ENCODE measurements at places on chromosomes 1 and 21.

GRCh38 chr1:90357995-90358394 lies 359.1 kb downstream of the BARHL2 start:
- H3K27me3 ChIP-seq: peaks cover 19% of the 10 kb centered on the region
- H3K4me1 ChIP-seq: no peaks in the 10 kb centered on the region
- DNase-seq: no peak
- H3K36me3 ChIP-seq: no peaks in the 10 kb centered on the region
- no peak overlapping the region for H3K4me3 ChIP-seq
- H3K27ac ChIP-seq: no peak overlapping the region

GRCh38 chr1:87178441-87178840 lies 150.2 kb upstream of the LMO4 start:
- H3K27ac ChIP-seq: no peak overlapping the region
- H3K36me3 ChIP-seq: no peaks in the 10 kb centered on the region
- no peak overlapping the region for H3K4me3 ChIP-seq
- H3K4me1 ChIP-seq: peaks cover 7% of the 10 kb centered on the region
- no peak for DNase-seq

DNA sequence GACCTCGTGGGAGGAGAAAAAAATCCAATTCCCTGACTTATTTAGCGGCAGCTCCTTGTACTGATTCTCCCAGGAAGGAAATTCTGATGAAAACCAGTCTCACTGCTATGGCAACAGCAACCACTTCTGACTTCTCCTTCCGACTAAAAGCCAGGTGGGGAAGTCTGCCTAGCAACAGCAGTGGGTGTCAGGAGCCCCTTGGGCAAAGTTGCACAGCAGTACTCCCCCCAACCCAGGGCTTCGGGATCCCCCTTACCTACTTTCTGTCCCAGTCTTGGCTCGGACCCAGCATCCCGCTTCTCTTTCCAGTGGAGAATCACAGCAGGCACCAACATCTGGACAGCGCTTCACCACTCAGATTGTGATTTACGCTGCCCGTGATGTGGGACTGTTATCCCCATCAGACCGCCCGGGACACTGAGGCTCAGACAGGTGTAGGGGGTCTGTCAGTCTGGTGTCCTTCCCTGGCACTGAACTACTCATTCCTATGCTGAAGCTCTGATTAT lies 24.6 kb downstream of the NKAIN1 start:
- no peak overlapping the region for H3K27ac ChIP-seq
- peaks cover 7% of the 10 kb centered on the region for H3K4me1 ChIP-seq
- no peak overlapping the region for H3K4me3 ChIP-seq
- H3K36me3 ChIP-seq: no peaks in the 10 kb centered on the region
- H3K27me3 ChIP-seq: peaks cover 3% of the 10 kb centered on the region
- DNase-seq: no peak

DNA sequence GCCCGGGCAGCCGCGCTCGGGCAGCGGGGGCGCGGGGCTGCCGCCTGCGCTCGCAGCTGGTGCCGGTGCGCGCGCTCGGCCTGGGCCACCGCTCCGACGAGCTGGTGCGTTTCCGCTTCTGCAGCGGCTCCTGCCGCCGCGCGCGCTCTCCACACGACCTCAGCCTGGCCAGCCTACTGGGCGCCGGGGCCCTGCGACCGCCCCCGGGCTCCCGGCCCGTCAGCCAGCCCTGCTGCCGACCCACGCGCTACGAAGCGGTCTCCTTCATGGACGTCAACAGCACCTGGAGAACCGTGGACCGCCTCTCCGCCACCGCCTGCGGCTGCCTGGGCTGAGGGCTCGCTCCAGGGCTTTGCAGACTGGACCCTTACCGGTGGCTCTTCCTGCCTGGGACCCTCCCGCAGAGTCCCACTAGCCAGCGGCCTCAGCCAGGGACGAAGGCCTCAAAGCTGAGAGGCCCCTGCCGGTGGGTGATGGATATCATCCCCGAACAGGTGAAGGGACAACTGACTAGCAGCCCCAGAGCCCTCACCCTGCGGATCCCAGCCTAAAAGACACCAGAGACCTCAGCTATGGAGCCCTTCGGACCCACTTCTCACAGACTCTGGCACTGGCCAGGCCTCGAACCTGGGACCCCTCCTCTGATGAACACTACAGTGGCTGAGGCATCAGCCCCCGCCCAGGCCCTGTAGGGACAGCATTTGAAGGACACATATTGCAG lies 3.0 kb downstream of the ARTN start:
- H3K27ac ChIP-seq: no peak overlapping the region
- H3K4me1 ChIP-seq: peaks cover 15% of the 10 kb centered on the region
- H3K27me3 ChIP-seq: peaks cover 10% of the 10 kb centered on the region
- peaks cover 3% of the 10 kb centered on the region for H3K36me3 ChIP-seq

- H3K36me3 ChIP-seq: no peaks in the 10 kb centered on the region
- no peaks in the 10 kb centered on the region for H3K27me3 ChIP-seq
- H3K4me1 ChIP-seq: peaks cover 7% of the 10 kb centered on the region
- DNase-seq: no peak
Measured at GRCh38 chr1:240599299-240599698, 12.7 kb downstream of the GREM2 start.

GRCh38 chr21:32044205-32045180 lies 171.7 kb downstream of the HUNK start:
- peaks cover 10% of the 10 kb centered on the region for H3K27me3 ChIP-seq
- no peak for DNase-seq
- H3K36me3 ChIP-seq: peaks cover 5% of the 10 kb centered on the region
- peak overlapping the region; percentile 49 for H3K27ac ChIP-seq
- H3K4me3 ChIP-seq: no peak overlapping the region

- H3K36me3 ChIP-seq: peaks cover 6% of the 10 kb centered on the region
- DNase-seq: peak; percentile 71
- H3K27ac ChIP-seq: no peak overlapping the region
- no peaks in the 10 kb centered on the region for H3K27me3 ChIP-seq
- no peak overlapping the region for H3K4me3 ChIP-seq
- peaks cover 10% of the 10 kb centered on the region for H3K4me1 ChIP-seq
Measured at GRCh38 chr1:10625554-10625953, 150.8 kb downstream of the PEX14 start.

DNA sequence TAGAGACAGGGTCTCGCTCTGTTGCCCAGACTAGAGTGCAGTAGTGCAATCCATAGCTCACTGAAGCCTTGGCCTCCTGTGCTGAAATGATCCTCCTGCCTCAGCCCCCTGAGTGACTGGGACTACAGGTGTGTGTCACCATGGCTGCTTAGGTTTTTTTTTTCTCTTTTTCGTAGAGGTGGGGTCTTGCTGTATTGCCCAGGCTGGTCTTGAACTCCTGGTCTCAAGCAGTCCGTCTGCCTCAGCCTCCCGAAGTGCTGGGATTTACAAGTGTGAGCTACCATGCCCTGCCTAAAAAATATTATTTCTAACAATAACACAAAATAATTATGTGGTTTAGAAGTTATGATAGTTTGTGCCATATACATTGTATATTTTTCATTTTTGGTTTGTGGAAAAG lies 9.9 kb downstream of the CAMTA1 start:
- DNase-seq: no peak
- H3K36me3 ChIP-seq: no peaks in the 10 kb centered on the region
- peak overlapping the region; percentile 22 for H3K27ac ChIP-seq
- no peak overlapping the region for H3K4me3 ChIP-seq
- H3K27me3 ChIP-seq: no peaks in the 10 kb centered on the region

DNA sequence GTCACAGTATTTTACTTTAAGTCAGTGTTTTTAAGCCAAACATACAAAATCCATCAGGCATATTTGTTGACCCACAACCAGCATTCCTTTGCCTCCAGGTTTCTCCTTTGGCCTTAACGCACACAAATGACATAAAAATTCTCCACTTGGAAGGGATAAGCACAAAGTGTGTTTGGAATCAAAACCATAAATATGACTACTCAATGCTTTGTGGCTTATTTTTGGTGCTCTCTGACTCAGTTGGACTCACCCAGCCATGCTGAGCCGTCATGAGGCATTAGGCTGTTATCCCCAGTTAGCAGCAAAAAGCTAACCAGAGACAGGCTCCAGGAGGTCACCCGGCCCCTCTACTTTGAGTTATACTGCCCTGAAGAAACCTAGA lies 948 bp downstream of the PRUNE1 start:
- peak overlapping the region; percentile 96 for H3K4me3 ChIP-seq
- DNase-seq: no peak
- H3K4me1 ChIP-seq: peaks cover 70% of the 10 kb centered on the region
- peak overlapping the region; percentile 96 for H3K27ac ChIP-seq
